Activated CD8-positive, alpha-beta T cell treated with anti-CD3 and anti-CD28 coated beads for 36 hours (primary cell): ENCODE measurements at places on chromosomes 5 and 9. TPM values are rescaled to one million over a fixed set of nuclear protein-coding genes. Genes with fewer than 3 reads are reported as not detected.

Gene ZNF474
- not detected for total RNA-seq

DNA sequence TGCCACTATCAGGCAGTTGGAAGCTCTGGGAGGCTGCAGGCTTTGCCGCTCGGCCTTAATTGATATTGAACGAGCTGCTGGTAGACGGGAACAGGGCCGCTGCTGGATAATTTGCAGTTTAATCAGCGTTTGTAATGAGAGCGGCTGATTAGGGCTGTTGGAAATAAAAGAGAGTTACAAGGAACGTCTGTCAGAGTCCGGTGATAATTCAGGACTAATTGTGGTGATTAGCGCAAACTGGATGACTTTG, 68.2 kb upstream of the TBCA start:
- H3K27ac ChIP-seq: no peak overlapping the region
- peaks cover 41% of the 10 kb centered on the region for H3K27me3 ChIP-seq
- H3K4me1 ChIP-seq: peaks cover 8% of the 10 kb centered on the region
- no peak for DNase-seq

Gene PITX1
- total RNA-seq: 0.31 TPM

- DNase-seq: no peak
- no peaks in the 10 kb centered on the region for H3K27me3 ChIP-seq
- peak overlapping the region; percentile 88 for H3K4me3 ChIP-seq
- H3K27ac ChIP-seq: peak overlapping the region; percentile 94
- peaks cover 71% of the 10 kb centered on the region for H3K4me1 ChIP-seq
These were observed 8.4 kb downstream of the TRAF1 start for GRCh38 chr9:120917929-120918762.

DNA sequence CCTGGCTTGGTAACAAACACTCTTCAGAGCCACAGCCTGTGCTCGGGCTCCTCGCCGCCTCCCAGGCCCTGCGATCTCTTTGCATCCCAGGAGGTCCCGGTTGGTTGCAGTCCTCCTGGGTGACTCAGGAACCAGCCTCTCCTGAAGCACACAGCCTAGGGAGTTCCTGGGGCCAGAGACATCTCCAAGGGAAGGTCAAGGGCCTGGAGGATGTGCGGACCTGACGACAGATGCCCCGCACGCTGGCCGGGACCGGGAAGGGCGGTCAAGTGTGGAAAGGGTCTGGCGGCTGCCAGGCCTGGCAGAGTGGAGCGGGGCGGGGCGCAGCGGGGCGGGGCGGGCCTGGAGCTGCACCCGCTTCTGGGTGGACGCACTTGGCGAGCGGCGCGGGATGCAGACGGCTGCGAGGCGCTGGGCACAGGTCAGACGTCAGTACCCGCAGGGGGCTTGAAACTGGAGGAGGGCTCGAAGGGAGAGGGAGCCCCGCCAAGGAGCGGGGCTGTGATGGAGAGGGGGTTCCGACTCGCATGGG, 45.0 kb upstream of the PRSS3 start:
- H3K36me3 ChIP-seq: no peaks in the 10 kb centered on the region
- no peak for DNase-seq
- peaks cover 36% of the 10 kb centered on the region for H3K4me1 ChIP-seq
- H3K4me3 ChIP-seq: peak overlapping the region; percentile 39

DNA sequence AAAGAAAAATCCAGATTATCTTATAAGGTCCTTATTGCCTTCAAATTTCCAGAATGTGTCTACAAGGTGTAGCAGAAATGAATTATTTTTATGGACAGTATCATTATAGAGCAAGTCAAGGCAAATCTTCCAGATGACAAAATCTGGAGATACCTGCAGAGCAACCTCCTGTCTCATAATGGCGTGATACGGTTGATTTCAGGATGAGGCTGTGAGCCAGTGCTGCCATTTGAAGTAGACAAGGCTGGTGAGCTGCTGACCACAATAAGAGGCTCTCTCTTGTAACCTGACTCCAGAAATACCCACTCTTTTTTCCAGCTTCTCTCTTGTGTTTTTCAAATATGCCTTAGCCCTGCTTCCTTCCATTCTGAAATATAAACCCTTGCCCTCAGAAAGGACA, 108.2 kb downstream of the HTR1A start:
- DNase-seq: no peak
- no peaks in the 10 kb centered on the region for H3K36me3 ChIP-seq
- H3K27ac ChIP-seq: no peak overlapping the region
- no peak overlapping the region for H3K4me3 ChIP-seq
- no peaks in the 10 kb centered on the region for H3K4me1 ChIP-seq

DNA sequence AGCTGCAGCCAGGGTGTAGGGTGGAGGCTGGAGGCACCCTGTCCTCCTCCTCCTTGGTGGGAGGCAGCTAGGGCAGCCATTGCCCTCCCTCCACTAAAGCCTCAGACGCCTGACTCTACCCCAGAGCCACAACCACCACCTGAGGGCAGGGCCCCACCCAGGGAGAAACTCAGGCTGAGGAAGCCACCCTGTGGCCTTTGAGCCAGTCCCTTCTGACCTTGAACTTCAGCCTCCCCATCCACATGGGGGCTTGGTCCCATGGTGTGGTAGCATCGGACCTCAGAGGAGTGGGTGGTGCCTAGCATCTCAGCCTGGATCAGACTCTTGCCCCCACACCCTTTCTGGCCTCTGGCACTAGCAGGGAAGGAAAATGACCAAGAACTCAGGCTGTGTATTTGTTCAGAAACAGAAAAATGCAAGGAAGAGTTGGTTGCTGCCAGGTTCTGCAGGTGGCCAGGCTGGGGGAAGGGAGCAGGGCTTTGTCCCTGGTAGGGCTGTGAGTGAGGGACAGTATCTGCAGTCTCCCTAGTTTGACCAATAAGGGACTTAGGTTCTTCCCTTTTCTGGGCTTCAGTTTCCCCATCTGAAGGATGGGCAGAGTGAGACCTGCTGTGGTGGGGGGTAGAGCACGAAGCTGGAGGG, 3.2 kb downstream of the DAB2IP start:
- no peaks in the 10 kb centered on the region for H3K36me3 ChIP-seq
- peaks cover 48% of the 10 kb centered on the region for H3K27me3 ChIP-seq
- no peak for DNase-seq
- H3K4me1 ChIP-seq: peaks cover 16% of the 10 kb centered on the region

DNA sequence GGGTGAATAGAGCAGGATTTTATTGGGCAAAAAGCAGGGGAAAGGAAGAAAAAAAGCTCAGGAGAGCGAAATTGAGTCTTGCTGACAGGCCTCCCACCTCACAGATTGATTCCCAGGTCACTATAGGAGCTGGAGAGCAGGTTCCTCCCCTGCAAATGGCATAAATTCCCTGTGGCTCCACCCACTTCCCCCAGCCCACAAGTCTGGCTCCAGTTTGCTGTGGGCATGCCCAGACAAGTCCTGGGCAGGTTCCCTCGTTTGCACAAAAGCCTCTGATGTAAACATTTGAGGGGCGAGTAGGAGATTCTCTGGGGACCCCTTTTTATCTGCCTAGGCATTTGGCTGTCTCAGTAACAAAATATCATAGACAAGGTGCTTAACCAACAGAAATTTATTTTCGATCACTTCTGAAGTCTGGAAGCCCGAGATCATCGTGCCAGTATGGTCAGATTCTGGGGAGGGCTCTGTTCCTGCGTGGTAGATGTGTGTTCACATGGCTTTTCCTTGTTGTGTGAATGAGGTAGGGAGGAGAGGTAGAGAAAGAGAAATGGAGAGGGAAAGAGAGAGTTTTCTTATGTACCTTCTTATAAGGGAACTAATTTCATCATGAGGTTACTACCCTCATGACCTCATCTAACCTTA, 614.5 kb downstream of the MAT2B start:
- DNase-seq: no peak
- no peak overlapping the region for H3K4me3 ChIP-seq
- H3K27me3 ChIP-seq: no peaks in the 10 kb centered on the region

GRCh38 chr5:96227957-96228356, 205.1 kb downstream of the PCSK1 start:
- no peak for DNase-seq
- no peak overlapping the region for H3K4me3 ChIP-seq
- no peak overlapping the region for H3K27ac ChIP-seq
- H3K27me3 ChIP-seq: peaks cover 22% of the 10 kb centered on the region
- H3K36me3 ChIP-seq: no peaks in the 10 kb centered on the region

Gene GPR21
- 0.45 TPM for total RNA-seq

GRCh38 chr5:71862087-71862486, 143.0 kb downstream of the CARTPT start:
- no peak overlapping the region for H3K27ac ChIP-seq
- H3K4me3 ChIP-seq: no peak overlapping the region
- DNase-seq: no peak
- peaks cover 3% of the 10 kb centered on the region for H3K27me3 ChIP-seq

DNA sequence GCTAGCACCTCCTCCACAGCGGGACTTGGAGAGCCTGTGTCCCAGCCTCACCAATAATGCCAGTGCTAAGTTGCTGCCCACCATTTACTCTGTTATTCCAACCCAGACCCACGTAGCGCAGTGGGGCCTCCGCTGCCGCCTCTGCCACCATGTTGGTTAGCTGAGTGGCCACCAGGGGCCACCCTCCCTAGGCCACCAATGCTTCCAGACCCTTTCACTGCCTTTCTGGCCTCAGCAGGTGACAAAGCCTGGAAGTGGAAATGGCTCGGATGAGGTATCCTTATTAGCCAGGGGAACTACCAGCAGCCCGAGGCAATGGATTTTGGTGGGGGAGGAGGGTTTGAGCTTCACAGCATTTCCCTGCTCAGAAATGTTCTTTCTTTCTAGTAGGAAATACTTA, 110.1 kb downstream of the OSTF1 start:
- no peak for DNase-seq
- H3K4me3 ChIP-seq: no peak overlapping the region
- H3K27me3 ChIP-seq: no peaks in the 10 kb centered on the region
- H3K27ac ChIP-seq: no peak overlapping the region
- H3K4me1 ChIP-seq: peaks cover 6% of the 10 kb centered on the region
- no peaks in the 10 kb centered on the region for H3K36me3 ChIP-seq

GRCh38 chr9:131500377-131500776, 2.3 kb upstream of the POMT1 start:
- H3K27ac ChIP-seq: peak overlapping the region; percentile 91
- H3K4me3 ChIP-seq: peak overlapping the region; percentile 66
- H3K4me1 ChIP-seq: peaks cover 61% of the 10 kb centered on the region

Gene WWC1
- total RNA-seq: 0.45 TPM

Gene RELL2
- 35.6 TPM for total RNA-seq

Gene PCDHB13
- not detected for total RNA-seq
